ENCODE measurements at places on chromosomes 2 and 18. TPM values are rescaled to one million over a fixed set of nuclear protein-coding genes. Genes with fewer than 3 reads are reported as not detected.

Gene MRO
- 4.6 TPM for total RNA-seq

Gene ACMSD
- total RNA-seq = not detected

Gene ECEL1
- total RNA-seq = not detected

Gene DNAJC5G
- total RNA-seq = 1.9 TPM

Gene ADRA2B
- 6.9 TPM for total RNA-seq

Gene FLACC1
- total RNA-seq = 6.5 TPM

- DNase-seq = no peak
Measured at GRCh38 chr18:3597409-3598357, 147.7 kb downstream of the TGIF1 start.

GRCh38 chr2:37357530-37357929 is 13.1 kb downstream of the QPCT start:
- no peak for DNase-seq

DNA sequence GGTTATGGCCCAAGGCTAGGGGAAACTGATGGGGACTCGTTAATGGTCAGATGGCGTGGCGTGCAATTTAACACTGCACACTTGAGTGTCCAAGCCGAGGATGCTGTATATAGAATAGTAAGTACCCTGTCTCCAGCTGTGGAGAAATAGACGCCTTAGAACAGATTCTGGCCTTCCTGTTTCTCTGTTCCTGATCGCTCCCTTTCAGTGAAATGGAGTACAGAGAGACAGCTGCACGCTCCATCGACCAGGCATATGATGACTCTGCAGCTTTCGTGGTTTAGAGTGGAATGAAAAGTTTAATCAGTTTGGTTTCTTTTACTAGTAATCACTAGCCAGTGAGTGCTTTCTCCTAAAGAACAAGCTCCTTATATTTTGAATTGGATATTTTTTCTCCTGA is 213.4 kb downstream of the NEDD4L start:
- no peak for DNase-seq

DNA sequence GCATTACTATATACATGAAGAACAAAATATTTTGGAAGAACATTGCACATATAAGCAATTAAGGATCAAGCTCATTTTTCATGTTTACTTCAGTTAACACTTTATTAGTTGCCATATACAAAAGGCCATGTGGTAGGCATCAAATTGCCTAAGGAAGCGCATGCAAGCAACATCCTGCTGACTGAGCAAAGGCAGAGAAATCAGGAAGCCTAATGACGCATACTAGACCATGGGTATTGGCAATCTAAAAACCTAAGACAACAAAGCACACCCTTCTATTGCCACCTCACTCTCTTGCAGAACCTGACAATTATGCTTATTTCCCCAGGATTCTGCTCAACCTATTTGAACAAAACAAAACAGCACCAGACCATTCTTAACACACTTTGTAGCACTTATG is 171.9 kb downstream of the STK39 start:
- no peak for DNase-seq

GRCh38 chr2:49901202-49902065 is 747.1 kb upstream of the FSHR start:
- DNase-seq = no peak

DNA sequence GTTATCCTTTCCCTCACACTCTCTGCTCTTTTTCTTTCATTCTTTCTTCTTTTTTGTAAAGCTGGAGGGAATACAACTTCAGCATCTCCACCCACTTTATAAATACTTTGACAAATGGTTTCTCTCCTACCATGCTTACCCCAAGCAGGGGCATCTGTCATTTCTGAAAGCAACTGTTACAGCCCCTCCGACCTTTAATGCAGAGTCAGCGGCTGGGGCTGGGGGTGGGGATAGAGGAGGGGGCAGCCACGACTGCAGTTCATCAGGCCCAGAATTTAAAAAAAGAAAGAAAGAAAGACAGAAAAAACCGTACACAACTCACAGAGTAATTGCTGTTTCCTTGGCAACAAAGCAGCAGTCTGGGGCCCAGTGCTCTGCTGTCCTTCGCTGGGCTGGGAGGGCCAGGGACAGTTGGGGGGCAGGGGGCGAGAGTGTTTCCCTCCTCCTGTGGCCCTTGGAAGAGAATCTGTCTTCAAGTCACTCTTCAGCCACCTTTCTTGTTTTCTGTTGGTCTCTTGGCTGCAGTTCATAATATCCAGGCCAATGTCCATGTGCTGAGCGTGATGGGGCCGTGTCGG is 53.8 kb downstream of the CELF4 start:
- no peak for DNase-seq

DNA sequence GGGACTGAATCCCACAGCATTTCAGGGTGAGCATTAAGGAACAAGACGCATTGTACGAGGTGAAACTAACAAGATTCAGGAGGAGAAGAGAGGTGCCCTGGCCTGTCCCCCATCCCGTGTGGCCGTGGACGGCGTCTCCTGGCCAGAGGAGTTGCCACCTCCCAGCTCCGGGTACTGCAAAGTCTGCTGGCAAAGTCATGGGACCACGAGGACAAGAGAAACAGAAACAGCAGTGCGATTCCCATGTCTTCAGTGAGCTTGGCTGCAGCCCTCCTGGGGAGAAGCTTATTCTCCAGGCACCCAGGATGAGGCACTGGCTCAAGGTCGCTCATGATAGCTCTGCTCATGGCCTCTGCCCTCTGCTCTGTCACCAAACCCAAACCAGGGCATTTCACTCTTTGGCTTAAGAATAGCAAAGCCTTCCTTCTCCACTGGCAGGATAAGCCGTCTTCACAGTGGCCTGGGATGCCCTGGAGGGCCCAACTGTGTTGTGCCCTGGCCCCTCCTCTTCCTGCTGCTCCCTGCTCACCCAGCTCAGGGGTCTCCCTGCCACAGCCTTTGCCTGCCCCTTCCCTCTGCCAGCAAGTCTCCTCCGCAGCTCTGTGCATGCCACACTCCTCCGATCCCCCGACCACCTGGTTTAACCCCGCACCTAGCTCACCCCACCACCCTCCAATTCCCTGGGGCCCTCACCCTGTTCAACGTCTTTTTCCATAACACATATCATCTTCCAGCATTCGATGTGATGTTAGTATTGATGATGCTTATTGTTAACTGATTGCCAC is 144.8 kb downstream of the PXDN start:
- DNase-seq = no peak

- DNase-seq = no peak
Measured at GRCh38 chr2:9050122-9050809, 46.8 kb upstream of the MBOAT2 start.

Data from Right ventricle myocardium inferior (tissue), 1 donor.